Stimulated activated CD4-positive, alpha-beta T cell treated with anti-CD3 and anti-CD28 coated beads, Interleukin-1b, Interleukin-23, amount 100 ng/mL, for 4 hours (primary cell): ENCODE measurements at places on chromosomes 12 and 14.
A peak's percentile ranks its signal among the peaks of the same experiment; 100 is the strongest.

- DNase-seq: no peak
Measured at GRCh38 chr14:104643306-104643705, 38.7 kb upstream of the TMEM179 start.

DNA sequence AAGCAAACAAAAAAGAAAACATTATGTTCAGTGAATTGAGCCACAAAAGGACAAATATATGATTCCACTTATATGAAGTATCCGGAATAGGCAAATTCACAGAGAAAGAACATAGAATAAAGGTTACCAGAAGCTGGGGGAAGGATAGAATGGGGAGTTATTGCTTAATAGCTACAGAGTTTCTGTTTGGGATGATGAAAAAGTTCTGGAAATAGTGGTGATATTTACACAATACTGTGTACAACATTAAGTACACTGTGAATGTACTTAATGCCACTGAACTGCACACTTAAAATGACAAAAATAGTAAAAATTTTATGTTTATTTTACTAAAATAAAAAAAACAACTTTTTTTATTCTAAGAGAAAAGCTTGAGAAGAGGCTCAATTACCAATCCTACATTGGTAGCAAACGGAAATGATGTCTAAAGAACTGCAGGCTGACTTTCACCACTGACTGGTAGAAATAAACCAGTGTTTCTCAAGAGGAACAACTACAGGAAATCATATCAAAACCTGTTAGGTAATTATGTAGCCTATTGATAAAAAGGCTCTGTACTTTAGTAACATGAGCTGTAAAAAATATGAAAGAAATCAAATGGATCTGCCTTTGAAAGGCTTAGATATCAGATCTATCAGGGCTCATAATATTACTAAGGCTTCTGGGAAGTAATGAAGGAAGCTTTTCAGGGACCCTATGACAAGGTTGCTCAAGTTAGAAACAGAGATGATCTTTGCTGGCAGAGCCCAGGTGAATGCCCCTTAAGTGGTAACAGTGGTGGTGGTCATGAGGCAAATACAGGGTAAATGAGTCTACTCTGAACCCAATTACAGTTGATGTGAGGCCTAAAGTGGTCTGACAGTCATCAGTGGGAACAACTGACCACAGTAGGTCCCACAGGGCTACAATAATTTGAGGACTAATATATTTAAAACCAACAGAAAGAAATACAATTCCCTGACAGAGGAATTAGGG is 41.3 kb downstream of the BAZ1A start:
- DNase-seq: no peak

DNA sequence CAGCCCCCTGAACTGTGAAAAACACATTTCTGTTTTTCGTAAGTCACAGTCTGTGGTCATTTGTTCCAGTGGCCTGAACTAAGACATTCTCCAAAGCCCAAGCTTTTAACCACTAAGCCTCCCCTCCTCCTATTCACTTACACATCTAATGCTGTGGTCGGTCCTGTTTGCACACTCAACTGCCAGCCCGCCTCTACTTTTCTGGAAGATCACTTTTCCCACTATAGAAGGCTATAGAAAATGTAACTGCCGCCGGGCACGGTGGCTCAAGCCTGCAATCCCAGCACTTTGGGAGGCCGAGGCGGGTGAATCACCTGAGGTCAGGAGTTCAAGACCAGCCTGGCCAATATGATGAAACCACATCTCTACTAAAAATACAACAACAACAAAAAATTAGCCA is 524.7 kb upstream of the TMEM132C start:
- no peak for DNase-seq

GRCh38 chr14:23566778-23567185 is 809 bp downstream of the AP1G2 start:
- no peak for DNase-seq

DNA sequence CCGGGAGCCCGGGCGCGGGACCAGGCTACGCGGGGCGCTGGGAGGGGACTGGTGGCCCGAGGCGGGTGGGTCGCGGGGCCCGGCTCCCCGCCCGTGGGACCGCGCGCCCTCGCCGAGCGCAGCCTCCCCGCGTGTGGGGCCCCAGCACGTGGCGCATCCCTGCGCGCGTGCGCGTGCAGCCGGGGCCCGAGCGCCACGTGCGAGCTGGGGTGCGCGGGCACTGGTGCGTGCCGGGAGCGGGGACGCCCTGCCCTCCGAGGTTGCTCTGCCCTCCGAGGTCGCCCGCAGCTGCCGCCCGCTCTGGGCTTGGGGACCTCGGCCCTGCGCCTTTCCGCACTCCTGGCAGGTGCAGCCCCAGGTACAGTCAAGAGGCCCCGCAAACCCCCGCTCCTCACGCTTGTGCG is 365 bp upstream of the CCDC88C start:
- peak; percentile 51 for DNase-seq

DNA sequence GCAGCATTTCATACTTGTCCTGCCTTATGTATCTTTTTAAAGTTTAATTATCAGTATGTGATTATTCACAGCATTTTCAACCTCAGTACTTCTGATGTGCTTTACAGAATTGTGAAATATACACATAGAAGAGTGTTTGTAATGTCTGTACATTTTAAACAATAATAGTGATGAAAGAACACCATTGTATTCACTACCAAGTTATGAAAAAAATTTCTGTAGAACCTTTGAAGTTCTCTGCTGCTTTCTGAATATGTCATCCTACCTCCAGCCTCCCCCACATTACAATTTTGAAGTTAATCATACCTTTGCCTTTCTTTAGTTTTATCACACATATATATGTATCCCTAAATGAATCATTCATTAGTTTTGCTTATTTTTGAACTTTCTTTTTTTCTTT is 24.8 kb downstream of the FRMD6 start:
- DNase-seq: no peak

GRCh38 chr12:90305379-90305778 is 596.7 kb upstream of the ATP2B1 start:
- no peak for DNase-seq

DNA sequence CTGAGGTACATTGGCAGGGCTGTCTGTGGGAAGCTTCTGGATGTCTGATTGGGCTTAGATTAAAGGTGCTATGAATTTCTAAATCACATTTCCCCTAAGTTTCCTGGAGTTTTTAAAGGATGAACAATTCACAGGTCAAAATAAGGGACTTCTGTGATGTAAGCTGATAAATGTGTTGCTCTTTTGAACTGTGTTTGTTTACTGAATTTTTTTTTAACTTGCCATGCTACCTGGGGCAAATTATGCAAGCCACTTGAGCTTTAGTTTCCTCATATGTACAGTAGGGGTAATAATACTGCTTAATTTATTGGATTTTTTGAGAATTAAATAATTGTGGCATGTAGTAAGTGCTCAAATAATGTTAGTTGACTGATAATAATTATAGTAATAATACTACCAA is 52.8 kb upstream of the CCDC91 start:
- no peak for DNase-seq

DNA sequence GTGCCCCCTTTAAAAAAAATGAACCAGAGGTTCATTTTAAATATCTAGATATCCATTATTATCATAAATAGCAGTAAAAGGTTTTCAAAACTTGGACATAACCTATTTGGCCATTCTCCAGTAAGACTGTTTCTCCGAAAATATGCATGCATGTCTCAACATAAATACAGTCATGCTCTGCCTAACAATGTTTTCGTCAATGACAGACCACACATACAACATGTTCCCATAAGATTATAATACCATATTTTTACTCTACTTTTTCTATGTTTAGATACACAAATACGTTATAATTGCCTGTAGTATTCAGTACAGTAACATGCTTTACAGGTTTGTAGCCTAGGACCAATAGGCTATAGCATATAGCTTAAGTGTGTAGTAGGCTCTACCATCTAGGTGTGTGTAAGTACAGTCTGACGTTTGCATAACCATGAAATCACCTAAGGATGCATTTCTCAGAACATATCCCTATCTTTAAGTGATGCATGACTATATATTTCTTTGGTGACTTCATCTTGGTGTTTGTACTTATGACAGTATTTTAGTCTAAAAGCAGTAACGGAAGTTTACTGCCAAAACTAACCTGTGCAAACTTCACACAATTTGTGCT is 3.2 kb downstream of the TMEM19 start:
- no peak for DNase-seq

- DNase-seq: no peak
Measured at GRCh38 chr12:10722502-10722904, 620 bp downstream of the YBX3 start.

- DNase-seq: no peak
Measured at GRCh38 chr12:3205742-3206519, 128.8 kb downstream of the TSPAN9 start.

- DNase-seq: no peak
Measured at GRCh38 chr12:10406725-10407124, 2.8 kb downstream of the KLRC4 start.

DNA sequence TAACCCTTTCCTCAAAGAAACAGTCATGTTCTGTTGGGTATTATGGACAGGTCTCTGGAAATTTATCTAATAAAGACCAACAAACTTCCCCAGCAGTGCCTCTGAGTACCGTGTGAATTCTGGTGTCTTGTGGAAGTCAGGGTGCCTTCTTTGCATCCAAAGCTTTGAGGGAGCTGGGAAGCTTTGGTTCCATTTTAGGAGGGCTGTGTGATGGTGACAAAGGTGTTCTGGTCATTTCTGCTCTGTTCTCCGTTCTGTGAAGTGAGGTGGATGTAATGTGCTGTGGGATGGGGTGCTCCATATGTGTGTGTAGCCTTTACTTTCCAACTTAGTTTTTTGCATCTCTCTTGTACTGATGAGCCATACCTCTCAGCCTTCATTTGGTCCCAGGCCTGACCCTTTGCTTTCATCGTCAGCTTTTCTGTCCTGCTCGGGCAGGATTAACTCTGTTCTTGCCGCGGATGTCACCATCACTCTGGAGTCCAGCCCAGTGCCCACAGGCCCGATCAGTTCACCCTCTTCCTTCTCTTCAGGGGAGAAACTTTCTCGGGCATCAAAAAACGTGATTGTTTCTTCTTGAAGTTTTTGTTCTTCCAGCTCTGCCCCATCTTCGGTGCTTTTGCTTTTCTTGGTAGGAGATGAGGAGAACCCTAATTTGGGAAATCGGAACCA is 13.2 kb downstream of the PLD4 start:
- no peak for DNase-seq

GRCh38 chr12:94109160-94109559 is 39.2 kb upstream of the PLXNC1 start:
- peak; percentile 40 for DNase-seq

GRCh38 chr12:92568691-92569090 is 134.1 kb upstream of the PLEKHG7 start:
- no peak for DNase-seq

DNA sequence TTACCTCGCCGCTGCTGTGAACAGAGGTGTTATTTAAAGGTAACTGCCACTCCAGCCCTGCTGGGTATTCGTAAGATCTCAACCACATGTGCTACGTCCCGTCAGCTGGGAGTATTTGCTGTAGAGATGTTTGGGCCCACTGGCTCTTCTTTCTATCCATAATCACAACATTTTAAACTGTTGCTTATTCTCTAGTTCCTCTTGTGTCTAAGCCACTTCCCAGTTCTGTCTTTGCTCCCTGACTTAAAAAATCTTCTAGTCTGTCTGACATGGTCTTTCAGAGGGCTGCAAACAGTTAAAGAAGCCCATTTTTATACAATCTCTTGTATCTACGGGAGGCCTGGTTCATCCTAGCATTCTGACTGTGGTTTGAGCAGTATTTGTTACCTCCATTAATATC is 33.2 kb upstream of the HELB start:
- no peak for DNase-seq

DNA sequence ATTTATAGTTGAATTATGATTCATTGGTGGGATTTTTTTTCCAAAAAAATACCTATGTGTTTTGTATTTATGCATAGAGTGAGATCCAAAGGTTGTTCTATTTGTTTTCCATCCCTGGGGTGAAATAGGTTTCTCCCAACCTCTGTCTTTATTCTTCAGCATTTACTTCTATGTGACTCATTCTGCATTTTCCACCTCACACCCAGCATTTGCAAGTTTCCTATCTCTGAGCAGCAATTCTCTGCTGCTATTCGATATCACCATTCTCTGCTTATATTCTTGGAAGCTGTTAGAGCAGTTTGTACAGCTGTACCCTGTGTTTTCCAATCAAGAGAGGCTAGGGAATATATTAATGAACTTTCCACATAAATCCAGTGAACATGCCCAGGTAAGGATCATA is 538.9 kb downstream of the SNAPC1 start:
- no peak for DNase-seq

GRCh38 chr14:46054526-46054925 is 597.1 kb downstream of the RPL10L start:
- no peak for DNase-seq

- no peak for DNase-seq
Measured at GRCh38 chr14:87628129-87628528, 364.9 kb downstream of the GALC start.

GRCh38 chr12:40222247-40222646 is 2.5 kb upstream of the LRRK2 start:
- no peak for DNase-seq
